ENCODE measurements at places on chromosomes 1 and 21.

DNA sequence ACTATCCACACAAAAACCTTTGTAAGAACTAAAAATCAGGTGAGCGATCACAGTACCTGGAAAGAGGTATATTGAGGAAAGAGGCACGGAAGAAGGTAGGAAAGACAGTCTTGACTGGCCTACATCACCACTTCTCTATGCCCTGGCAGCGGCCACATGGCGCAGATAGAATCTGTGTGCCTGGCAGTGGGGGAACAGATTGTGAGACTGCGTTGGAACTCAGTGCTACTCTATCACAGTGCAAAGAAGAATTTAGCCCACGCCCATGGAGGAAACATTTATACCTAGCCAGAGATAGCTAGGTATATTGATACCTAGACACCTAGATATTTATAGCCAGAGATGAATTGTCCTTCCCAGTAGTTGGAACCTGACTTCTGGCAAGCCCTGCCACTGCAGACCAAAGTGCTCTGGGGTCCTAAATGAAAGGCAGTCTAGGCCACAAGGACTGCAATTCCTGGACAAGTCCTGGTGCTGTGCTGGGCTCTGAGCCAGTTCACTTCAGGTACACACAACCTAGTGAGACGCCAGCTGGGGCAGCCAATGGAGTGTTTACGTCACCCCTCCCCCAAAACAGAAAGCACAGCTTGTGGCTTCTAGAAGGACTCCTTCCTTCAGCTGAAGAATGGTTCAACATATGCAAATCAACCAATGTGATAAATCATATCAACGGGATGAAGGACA, 51.9 kb downstream of the DHX9 start:
- DNase-seq: no peak

- DNase-seq: no peak
Measured at GRCh38 chr1:68620571-68620970, 123.7 kb upstream of the DEPDC1 start.

GRCh38 chr1:226638608-226639007, 90.0 kb downstream of the STUM start:
- no peak for DNase-seq

GRCh38 chr1:181206979-181207790, 118.7 kb downstream of the IER5 start:
- no peak for DNase-seq

GRCh38 chr1:63928186-63929105, 154.6 kb downstream of the ROR1 start:
- DNase-seq: no peak

DNA sequence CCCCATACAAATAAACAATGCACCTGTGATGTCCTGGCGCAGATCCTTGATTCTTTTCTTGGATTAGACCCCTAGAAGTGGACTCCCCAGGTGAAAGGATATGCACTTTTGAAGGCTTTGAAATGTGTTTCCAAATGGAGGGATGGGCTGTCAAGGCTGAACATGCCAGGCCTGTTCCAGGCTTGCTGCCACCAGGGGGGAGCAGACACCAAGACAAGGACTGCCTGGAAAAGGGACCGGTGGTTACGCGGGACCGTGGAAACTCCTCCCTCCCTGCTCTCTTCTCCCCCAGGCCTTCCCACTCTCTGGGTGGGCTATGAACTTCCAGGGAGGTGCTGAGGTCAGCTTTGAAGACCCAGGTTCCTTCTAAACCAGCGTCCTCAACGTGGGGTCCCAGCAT, 12.7 kb downstream of the C1QB start:
- no peak for DNase-seq

GRCh38 chr1:155794605-155795245, 62.3 kb downstream of the GON4L start:
- no peak for DNase-seq

DNA sequence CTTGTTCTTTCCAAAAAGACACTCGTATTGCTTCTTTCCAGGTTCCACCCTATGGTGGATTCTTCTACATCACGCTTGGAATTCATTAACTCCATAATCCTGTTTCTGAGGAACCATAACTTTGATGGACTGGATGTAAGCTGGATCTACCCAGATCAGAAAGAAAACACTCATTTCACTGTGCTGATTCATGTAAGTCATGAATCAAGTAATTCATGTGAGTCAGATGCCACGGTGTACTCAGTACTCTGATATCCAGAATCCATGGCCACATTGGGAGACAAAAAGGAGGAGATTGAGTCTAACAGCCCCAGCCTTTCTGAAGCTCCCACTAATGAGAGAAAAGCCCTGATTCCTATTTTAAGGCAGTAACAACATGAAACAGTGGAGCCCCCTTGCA, 7.4 kb downstream of the CHI3L2 start:
- DNase-seq: no peak

All from stimulated activated naive CD8-positive, alpha-beta T cell treated with anti-CD3 and anti-CD28 coated beads, Interleukin-15, amount 100 ng/mL, for 72 hours (primary cell).